ENCODE measurements at places on chromosomes 13 and 19.

DNA sequence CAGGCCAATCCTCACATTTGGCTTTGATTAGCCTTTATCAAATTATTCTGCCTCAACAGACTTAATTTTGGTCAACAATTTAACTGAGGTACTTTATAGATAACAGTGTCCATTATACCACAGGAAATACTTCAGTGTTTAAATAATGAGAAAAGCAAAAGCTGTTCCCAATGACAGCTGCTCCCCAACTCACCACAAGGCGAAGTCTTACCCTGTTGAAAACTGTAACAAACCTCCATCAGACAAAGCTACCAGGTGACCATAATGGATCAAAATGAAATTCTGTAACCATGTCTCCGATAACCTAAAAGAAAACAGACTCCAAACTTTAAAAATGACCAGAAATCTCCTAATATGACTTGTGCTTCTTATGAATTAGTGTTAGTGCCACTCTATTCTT, 50.3 kb downstream of the ZNF44 start:
- no peak for DNase-seq

DNA sequence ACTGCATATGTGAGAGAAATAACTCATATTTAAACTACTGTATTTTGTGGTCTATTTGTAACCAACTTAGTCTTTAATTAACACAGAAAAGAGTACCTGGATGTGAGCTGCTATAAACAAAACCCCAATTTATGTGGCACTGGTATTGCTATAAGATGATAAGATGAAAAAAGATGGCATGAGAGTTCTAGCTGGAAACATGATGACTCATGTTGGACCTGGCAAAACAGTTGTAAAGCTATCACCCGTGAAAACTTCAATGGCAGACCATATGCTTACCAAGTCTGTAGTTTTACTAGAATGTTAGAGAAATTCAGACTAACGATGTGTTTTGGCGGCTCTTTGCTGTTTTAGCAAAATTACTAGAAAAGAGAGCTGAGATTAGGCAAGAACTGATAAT, 69.6 kb upstream of the PCDH9 start:
- no peak for DNase-seq

GRCh38 chr13:52726258-52726657, 13.4 kb downstream of the CNMD start:
- no peak for DNase-seq

GRCh38 chr19:1156305-1156801, 17.7 kb downstream of the SBNO2 start:
- DNase-seq = no peak

DNA sequence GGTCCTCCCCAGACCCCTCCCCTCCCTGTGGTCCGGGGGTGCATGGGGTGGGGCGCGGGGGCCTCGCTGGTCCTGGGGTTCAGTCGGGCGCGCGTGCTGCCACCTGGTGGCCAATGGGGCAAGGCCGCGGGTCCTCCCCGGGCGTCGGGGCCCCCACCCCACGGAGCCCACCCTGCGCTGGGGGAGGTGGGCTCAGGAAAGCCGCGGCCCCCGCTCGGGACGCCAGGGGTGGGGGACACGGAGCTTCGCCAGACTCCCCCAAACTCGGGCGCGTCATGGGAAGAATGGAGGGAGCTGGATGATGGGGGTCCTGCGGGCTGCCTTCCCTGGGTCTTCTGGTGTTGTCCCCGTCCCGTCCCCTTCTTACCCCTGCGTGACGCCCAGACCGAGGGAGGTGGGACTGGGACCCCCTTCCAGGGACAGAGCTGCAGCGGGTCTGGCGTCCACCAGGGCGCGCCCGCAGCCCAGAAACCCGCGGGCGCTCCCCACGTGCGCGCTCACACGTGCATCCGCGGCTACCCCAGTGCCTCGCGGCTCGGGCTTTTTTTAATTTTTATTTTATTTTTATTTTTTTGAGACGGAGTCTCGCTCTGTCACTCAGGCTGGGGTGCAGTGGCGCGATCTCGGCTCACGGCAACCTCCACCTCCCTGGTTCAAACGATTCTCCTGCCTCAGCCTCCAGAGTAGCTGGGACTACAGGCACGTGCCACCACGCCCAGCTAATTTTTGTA, 19.8 kb upstream of the TCF3 start:
- peak; percentile 44 for DNase-seq

GRCh38 chr19:3977242-3978143, 6.6 kb upstream of the DAPK3 start:
- DNase-seq = no peak

DNA sequence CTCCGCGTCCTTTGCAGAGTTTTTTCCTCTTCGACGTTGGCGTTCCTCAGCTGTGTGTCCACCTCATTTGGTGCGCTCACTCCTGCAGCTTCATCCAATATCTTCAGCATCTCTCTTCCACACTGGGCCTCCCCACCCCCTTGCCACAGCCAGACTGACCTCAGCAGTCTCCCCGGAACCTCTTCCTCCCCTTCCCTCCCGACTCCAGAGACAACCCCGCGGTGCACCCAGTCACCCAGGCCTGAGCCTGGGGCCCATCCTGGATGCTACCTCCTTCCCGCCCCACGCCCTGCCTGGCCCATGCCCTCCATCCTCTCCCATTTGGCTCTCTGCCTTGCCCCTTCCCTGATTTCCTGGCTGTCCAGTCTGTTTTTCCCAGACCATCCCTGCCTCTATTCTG, 8.1 kb upstream of the C5AR2 start:
- no peak for DNase-seq

GRCh38 chr13:111540486-111540885, 220.0 kb downstream of the TEX29 start:
- DNase-seq = no peak

DNA sequence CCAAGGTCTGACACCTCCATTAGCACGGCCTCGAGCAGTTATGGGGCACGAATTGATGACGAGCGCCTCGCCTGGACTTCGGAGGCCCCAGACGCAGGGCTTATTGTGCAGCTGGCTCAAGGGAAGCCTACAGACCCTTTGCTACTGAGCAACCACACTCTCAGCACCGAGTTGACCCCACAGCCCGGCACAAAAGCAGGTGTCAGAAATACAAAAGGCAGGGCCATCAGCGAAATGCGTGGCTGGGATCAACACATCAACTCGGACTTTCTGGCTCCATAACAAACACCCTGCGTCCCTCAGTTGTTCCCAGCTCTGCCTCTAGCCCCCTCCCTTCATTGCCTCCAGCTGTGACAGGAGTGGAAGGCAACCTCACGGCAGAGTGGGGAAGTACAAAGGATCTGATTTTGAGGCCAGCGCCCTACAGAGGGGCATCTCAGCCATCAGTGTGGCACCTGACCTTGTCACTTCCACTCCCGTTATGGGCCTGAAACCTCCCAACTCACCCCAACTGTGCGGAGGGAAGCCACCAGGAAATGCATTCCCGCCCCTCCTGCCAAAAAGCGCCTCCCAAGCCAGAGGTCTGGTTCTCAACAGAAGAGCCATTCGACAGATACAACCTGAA, 18.0 kb downstream of the PEPD start:
- DNase-seq = no peak

DNA sequence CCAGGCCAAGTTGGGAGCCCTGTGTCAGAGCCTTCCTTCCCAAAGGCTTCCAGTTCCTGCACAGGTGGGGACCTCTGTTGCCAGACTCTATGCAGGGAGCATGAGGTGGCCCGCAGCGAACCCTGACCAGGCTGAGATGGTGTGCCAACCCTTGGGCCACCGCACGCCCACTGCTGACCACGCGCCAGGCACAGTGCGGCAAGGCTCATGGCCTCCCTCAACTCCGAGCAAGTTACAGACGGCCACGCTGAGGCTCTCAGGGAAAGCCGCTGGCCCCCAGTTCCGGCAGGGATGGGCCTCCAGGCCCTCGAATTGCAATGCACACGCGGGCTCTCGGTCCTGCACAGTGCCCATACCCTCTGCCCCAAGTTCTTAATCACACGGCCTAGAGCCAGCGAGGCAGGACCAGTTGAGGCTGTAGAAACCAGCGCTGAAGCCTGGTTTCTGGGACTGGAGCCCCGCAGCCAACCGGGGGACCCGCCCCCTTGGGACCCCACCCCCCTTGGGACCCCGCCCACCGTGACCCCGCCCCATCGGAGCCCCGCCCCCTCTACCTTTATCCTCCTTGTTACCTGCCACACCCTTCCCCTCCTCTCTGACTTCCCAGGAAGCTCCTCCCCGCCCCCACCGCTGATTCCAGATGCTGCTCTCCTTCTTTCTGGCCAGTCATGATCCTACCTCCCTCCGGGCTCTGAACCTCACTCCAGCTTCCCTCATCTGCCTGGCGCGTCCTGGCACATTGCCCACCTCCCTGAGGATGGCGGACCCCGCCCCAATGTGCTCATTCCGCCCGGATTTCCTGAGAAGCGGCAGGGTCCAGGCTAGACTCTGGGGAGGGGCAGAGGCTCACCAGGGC, 6.0 kb downstream of the PEX11G start:
- no peak for DNase-seq

DNA sequence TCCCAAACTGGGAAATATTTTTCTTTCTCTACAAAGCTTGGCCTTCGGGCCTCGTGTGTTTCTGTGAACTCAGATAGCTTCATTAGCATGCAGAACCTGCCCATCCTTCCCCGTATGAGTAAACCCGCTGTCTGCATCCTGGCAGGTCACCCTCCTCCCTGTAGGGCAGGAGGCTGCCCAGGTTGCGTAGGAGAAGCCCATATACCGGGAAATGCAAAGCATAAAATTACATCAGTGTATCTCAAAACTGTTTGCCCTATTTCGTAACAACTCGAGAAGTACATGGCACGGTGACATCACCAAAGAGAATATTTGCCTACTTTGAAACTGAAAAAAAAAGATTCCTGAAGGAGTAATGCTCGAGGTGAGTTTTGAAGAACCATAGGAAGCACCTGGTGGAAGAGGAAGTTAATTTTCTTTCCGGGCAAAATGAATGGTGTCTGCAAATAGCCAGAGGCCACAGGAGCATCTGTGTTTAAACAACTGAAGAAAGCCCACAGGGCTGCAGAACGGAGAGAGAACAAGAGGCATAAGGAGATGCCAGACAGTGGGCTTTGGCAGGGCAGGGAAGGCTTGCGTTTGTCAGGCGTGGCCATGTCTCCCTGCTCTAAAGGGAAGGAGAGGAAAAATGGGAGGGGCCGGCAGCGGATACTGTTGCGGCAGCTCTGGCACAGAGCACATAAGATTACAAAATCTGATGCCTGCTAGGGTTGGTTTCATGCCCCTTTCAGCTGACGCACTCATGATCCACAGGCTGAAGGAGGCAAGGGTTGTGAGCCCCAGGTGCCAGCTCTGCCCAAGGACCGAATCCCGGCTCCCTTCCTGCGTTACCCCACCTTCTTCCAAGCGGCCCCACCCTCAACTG, 81.4 kb downstream of the IRS2 start:
- no peak for DNase-seq
